ENCODE measurements at places on chromosomes 11 and 22.

DNA sequence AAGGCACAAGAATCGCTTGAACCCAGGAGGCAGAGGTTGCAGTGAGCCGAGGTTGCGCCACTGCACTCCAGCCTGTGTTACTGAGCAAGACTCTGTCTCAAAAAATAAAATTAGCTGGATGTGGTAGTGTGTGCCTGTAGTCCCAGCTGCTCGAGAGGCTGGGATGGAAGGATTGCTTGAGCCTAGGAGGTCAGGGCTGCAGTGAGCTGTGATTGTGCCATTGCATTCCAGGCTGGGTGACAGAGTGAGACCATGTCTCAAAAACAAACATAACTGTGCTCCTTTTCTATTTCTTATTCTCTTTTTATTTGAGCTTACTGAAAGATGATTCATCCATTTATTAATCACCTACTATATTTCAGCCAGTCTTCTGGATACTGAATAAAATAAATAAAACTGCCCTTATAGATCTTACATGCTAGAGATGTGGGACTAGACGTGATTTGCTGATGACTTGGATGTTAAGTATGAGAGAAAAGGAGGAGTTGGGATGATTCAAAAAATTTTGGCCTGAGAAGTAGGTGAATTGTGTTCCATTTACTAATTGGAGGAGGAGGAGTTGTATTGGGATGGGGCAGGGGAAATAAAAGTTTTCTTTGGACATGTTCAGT, 18.0 kb downstream of the PAAF1 start:
- DNase-seq = peak; percentile 72

DNA sequence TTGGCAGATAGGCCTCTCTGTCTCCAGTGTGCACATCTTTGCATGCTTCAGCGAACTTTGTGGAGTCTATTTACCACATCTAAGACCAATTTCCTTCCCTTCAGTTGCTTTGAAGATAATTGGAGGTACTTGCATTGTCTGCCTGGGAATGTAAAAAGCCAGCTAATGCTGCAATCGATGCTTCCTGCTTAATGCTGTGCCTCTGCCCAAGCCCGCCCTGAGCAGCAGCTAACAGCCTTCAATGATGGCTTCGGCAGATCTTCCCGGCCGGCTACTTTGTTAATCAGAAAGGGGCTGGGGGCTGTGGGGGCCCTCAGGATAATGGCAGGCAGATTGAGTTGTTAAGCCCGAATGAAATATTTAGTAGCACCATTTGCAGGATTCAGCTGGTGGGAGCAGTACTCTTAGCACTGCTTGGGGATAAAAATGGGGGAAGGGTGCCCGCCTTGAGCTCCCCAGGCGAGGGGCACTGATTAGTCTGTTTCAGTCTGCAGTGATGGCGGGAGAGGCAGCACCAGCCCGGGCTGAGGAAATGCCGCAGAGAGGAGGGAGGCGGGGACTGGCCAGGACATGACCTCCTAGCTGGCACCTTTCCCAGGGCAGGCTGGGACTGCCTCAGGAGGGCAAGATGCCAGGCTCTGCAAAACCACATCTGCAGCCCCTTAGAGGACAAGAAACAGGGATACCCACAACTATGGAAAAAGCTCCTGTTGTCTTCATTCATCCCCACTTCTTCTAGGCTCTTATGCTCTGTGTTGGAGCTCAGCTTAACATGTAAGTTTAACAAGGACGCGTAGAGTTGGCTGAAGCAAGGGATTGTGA, 460.0 kb downstream of the BUD13 start:
- no peak for DNase-seq

DNA sequence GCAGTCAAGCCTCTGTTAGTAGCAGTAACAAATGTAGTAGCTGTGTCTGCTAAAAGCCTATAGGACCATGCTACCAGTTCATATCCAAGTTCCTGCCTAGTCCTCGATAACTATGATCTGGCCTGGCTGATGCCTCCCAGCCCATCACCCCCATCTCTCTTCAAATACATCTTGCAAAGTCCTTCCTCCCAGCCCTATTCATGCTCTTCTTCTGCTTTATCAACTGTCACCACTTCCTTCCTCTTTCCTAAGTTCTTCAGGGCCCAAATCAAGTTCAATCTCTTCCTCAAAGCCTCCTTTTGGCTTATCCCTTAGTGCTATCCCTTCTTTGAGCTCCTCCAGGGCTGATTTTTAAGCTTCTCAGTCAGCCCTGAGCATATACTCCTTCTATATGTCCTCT, 150.9 kb upstream of the THY1 start:
- DNase-seq = no peak

GRCh38 chr22:26525946-26526564, 13.8 kb upstream of the TFIP11 start:
- DNase-seq = no peak

GRCh38 chr11:110807801-110808200, 95.6 kb upstream of the ARHGAP20 start:
- no peak for DNase-seq

GRCh38 chr22:36398601-36399471, 11.1 kb upstream of the MYH9 start:
- DNase-seq = peak; percentile 88
